ENCODE measurements at places on chromosomes 3 and 15. TPM values are rescaled to one million over a fixed set of nuclear protein-coding genes. Genes with fewer than 3 reads are reported as not detected.
A peak's percentile ranks its signal among the peaks of the same experiment; 100 is the strongest.

DNA sequence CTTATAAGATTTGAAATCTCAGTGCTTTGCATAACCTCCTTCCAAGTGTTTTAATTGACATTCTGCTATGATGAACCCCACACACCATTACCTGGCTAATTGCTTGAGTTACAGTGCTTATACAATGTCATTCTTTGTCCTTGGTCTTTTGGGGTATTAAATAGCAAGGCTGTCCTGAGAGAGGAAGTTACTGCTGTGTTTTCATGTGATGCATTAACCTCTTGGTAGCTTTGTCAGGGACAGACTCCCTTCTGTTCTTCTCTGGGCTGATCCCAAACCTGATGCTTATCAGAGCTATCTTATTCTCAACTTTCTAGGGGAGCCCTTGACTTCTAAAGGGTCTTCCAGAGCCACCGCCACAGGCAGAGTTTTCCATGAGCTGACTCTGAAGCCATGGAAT lies 12.4 kb upstream of the OTOL1 start:
- H3K27me3 ChIP-seq, result no peaks in the 10 kb centered on the region
- H3K36me3 ChIP-seq, result no peaks in the 10 kb centered on the region
- H3K4me3 ChIP-seq, result no peak overlapping the region
- H3K4me1 ChIP-seq, result no peaks in the 10 kb centered on the region
- no peak overlapping the region for H3K27ac ChIP-seq

GRCh38 chr15:50275908-50276307 lies 10.4 kb upstream of the HDC start:
- no peak overlapping the region for H3K4me3 ChIP-seq
- no peak for DNase-seq
- no peaks in the 10 kb centered on the region for H3K27me3 ChIP-seq
- H3K36me3 ChIP-seq, result no peaks in the 10 kb centered on the region
- no peaks in the 10 kb centered on the region for H3K4me1 ChIP-seq

- peak overlapping the region; percentile 82 for H3K27ac ChIP-seq
- no peak for DNase-seq
- H3K4me3 ChIP-seq, result no peak overlapping the region
- H3K4me1 ChIP-seq, result peaks cover 60% of the 10 kb centered on the region
Observed at GRCh38 chr15:99438224-99438585, 127.6 kb upstream of the MEF2A start.

- no peak overlapping the region for H3K27ac ChIP-seq
- no peaks in the 10 kb centered on the region for H3K4me1 ChIP-seq
- no peak for DNase-seq
Observed at GRCh38 chr15:77840991-77841775, 208.5 kb upstream of the LINGO1 start.

DNA sequence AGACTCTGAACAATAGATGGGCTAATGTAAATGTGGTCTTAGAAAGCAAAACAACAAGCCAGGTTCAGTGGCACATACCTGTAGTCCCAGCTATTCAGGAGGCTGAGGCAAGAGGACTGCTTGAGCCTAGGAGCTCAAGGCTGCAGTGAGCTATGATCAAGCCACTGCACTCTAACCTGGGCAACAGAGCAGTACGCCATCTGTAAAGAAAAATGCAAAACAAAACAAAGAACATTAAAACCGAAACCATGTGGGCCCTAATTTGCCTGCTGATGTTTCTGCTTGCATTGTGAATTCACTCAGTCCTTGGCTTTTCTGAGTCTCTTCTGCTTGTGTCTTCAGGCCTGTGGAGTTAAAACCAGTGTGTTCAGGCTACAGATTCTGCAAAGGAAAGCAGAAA lies 56.7 kb downstream of the CCNL1 start:
- H3K4me1 ChIP-seq, result peaks cover 3% of the 10 kb centered on the region
- no peak overlapping the region for H3K4me3 ChIP-seq
- H3K27ac ChIP-seq, result no peak overlapping the region
- no peaks in the 10 kb centered on the region for H3K27me3 ChIP-seq
- no peaks in the 10 kb centered on the region for H3K36me3 ChIP-seq

DNA sequence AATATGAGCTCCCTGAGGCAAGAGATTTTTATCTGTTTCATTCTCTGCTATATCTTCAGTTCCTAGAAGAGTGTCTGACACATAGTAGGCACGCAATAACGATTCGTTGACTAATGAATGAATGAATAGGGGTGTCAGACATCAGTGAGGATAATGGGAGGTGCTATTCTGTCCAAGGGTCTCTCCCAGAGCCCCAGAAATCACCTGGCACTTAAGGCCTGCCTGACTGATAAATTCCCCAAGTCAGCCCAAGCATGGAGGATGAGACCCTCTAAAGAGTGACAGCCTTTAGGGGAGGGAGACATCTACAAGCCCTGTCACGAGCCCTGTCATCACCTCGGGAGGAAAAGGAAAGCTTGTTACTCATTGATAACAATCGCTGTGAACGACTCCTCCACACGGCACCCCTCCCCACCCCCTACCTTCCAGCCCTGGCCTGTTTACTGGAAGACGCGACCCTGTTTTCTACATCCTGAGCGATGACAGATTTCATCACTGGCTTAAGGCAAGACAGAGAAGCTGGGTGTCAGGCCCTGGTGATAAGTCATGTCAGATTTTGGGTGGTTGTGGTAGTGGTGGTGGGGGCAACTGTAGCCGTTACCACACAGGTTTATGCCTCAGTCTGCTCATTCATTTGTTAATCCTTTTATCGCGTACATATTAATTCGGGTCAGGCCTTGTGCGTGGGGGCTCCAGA lies 23.1 kb downstream of the BHLHE40 start:
- DNase-seq, result no peak
- H3K4me1 ChIP-seq, result no peaks in the 10 kb centered on the region
- H3K4me3 ChIP-seq, result no peak overlapping the region
- no peak overlapping the region for H3K27ac ChIP-seq
- H3K27me3 ChIP-seq, result no peaks in the 10 kb centered on the region
- no peaks in the 10 kb centered on the region for H3K36me3 ChIP-seq

DNA sequence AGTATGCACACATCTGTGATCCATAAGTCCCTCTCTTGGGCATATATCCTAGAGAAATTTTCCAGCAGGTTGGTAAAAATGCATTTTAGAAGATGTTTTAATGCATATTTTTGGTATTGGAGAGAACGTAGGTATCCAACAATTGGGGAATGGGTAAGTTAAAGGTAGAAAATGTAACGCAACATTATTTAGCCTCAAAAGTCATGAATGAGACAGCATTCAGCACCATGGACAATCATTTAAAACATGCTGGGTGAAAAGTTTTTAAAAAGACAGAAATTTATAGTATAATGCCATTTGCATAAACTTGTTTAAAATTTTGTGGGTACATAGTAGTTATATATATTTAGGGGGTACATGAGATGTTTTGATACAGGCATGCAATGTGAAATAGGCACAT lies 43.4 kb downstream of the TRIM69 start:
- H3K4me3 ChIP-seq, result no peak overlapping the region
- DNase-seq, result no peak
- no peaks in the 10 kb centered on the region for H3K36me3 ChIP-seq
- H3K27me3 ChIP-seq, result no peaks in the 10 kb centered on the region

DNA sequence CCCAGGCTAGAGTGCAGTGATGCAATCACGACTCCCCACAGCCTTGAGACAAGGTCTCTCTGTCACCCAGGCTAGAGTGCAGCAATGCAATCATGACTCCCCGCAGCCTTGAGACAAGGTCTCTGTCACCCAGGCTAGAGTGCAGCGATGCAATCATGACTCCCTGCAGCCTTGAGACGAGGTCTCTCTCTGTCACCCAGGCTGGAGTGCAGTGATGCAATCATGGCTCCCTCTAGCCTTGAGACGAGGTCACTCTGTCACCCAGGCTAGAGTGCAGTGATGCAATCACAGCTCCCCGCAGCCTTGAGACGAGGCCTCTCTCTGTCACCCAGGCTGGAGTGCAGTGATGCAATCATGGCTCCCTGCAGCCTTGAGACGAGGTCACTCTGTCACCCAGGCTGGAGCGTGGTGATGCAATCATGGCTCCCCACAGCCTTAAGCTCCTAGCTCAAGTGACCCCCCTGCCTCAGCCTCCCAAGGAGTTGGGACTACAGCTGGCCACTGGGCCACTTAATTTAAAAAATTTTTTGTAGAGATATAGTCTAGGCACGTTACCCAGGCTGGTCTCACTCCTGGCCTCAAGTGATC lies 26.1 kb downstream of the TFRC start:
- no peaks in the 10 kb centered on the region for H3K4me1 ChIP-seq
- no peak overlapping the region for H3K4me3 ChIP-seq

DNA sequence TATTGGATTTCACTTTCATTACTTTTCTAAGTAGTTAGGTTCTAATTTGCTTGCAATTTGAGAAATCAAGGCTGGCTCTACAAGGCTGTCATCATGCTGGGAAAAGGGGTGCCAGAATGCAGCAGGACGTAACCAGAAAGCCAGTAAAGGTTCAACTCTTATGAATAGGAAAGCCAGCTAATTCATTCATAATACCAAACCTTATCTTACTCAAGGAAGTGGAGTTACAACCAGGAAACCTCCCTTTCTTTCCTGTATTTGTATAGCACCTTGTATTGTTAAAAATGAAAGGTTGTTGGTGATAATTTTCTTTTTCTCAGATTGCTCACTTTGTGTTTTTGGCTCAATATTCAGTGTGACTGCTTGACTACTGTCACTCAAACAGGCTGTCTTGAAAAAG lies 109.4 kb downstream of the FILIP1L start:
- H3K4me1 ChIP-seq, result peaks cover 15% of the 10 kb centered on the region
- H3K27me3 ChIP-seq, result no peaks in the 10 kb centered on the region
- no peaks in the 10 kb centered on the region for H3K36me3 ChIP-seq
- no peak overlapping the region for H3K27ac ChIP-seq
- DNase-seq, result no peak

The GTF2E1 gene
- total RNA-seq, result 6.6 TPM

DNA sequence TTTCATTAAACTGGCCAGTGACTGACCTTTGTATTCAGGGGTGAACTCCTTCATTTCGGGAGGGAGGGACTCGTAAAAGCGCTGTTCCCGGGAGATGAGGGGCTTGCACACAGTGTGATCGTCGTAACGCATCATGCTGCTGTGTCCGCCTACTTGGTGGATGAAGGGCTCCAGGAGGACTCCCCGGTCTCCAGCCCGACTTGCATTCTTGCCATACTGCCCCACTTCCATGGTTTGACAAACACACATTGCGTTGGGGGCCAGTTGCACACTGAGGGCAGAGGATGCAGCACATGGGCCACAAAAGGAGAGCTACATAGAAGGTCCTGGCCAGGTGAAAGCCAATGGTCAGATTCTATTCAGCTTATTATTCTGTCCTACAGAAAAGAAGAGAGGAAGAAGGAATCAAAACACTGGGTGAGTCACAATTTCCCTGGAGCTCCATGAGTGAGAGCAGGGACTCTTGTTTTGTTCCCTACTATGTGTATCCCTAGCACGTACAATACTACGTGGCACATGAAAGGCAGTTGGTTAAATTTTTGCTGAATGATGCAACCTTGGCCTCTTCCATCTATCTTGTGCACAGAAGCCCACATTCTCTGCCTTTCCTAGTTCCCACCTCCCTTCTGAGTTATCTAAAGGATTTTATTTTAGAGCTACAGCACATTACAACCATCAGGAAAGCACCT lies 24.2 kb upstream of the GMPPB start:
- H3K4me3 ChIP-seq, result no peak overlapping the region
- H3K4me1 ChIP-seq, result no peaks in the 10 kb centered on the region
- no peaks in the 10 kb centered on the region for H3K27me3 ChIP-seq
- no peak for DNase-seq

- no peaks in the 10 kb centered on the region for H3K4me1 ChIP-seq
- peaks cover 24% of the 10 kb centered on the region for H3K36me3 ChIP-seq
- H3K27ac ChIP-seq, result no peak overlapping the region
- no peak for DNase-seq
- no peak overlapping the region for H3K4me3 ChIP-seq
Observed at GRCh38 chr15:52351206-52351908, 55.8 kb upstream of the MYO5C start.
